A549 (cell line): ENCODE measurements at places on chromosomes 6 and 20. TPM values are rescaled to one million over a fixed set of nuclear protein-coding genes. Genes with fewer than 3 reads are reported as not detected.
A peak's percentile ranks its signal among the peaks of the same experiment; 100 is the strongest.

GRCh38 chr6:83883240-83883639, 23.8 kb downstream of the CYB5R4 start:
- DNase-seq = no peak

GRCh38 chr20:24773751-24774201, 175.3 kb upstream of the CST7 start:
- peak; percentile 69 for DNase-seq

DNA sequence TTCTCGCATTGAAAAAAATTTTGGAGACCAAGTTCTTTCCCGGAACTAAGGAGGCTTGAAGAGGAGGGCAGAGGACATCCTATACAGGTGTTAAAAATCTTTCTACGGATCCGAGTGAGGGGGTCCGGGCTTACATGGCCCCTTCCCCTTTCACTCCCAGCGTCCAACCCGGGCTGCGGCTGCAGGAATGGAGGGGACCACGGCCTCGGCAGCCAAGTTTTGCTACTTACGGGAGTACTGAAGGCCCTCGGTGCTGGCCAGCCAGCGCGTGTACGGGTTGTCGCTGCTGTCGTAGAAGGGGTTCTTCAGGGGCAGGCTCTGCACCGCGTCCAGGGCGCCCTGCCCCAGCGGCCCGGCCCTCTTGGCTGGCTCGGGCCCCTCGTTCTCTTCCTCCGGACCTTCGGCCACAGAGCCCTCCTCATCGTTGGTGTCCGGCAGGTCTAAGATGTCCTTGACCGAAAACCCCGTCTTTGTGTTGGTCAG, 642 bp downstream of the NKX2-2 start:
- DNase-seq = no peak

- peak; percentile 29 for DNase-seq
These were observed 34.1 kb downstream of the HFE start for GRCh38 chr6:26121141-26122004.

DNA sequence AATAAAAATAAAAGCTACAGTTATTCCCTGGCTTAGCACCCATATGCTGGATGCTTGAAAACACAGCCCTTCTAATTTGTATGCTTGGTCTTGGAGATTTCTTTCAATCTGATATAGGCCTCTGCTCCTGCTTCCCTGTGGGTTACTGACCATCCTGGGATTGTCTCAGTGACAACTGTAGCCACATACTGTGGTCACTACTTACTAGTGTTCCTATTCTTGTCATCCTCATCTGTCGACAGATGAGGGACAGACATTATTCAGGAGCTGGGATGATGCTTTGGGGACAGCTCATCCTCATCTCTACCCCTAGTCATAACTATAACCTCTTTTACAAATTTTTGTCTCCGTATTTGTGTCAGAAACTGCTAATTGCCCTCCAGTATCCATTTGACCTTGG, 388.9 kb upstream of the MAP3K7 start:
- DNase-seq = no peak

DNA sequence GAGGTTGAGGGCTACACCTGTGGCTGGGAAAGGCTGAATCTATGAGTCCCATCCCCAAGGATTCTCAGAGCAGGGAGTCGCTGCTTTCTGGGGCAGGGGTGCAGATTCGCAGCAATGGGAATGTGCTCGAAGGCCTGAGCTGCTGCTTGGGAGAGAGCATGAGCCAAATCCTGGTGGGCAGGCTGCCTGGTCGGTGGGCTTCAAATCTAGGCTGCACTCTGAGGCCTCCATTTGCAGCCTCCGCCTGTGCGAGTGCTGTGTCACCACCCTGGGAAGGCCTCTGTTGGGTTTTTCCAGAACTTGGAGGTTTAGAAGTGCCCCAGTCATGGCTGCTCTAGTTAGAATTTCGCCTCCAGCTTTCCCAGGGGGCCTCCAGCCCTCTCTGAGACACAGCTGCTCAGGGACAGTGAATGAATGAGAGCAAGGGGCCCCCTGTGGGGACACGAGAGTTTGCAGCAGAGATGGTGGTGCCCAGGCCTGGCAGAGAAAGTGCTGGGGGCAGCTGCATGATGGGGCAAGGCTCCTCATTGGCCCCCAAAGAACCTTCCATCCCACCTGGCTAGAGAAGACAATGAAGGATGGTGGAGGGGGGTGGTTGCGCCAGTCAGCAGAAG, 31.1 kb upstream of the RNF24 start:
- no peak for DNase-seq

DNA sequence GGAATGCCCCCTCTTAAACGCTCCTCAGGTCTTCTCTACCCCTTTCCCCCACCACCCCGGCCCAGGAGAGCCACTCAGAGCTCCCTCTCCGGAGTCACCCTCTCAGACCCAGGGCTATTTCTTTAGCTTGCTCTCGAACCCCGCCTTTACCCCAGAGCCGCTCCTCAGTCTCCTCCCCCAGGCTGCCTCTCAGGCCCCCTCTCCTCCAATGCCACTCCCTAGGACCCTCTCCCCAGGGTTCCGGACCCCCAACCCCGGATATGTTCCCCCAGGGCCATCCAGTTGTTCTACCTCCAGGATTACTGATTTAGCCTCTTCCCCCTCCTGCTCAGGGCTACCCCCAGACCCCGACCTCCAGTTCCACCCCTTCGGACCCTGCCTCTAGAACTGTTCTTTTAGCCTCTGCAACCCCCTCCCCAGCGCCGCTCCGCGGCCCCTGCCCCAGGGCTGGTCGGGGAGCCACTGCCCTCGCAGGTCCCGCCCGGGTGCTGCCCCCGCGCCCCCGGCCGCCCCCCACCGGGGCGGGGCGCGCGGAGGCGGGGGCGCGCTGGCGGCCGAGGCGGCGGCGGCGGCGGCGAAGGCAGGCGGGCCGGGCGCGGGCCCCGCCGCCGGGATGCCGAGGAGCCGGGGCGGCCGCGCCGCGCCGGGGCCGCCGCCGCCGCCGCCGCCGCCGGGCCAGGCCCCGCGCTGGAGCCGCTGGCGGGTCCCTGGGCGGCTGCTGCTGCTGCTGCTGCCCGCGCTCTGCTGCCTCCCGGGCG, at the start of gene MMP24:
Gene MMP24 (plus strand): TSS at position 565 of the 758 bp plus-strand sequence. CDS start 49 bp downstream, at position 614.
- no peak for DNase-seq

GRCh38 chr6:124768224-124768623, 194.0 kb upstream of the RNF217 start:
- no peak for DNase-seq

LRFN2 gene
- not detected in 3 replicates for polyA plus RNA-seq

BPIFA1 gene
- not detected in 3 replicates for polyA plus RNA-seq

OPN5 gene
- not detected in 3 replicates for polyA plus RNA-seq

SMIM13 gene
- polyA plus RNA-seq = 12.5 to 12.8 TPM (median 12.7 TPM) in 3 replicates
